Stimulated activated CD8-positive, alpha-beta memory T cell treated with anti-CD3 and anti-CD28 coated beads, Interleukin-15, amount 100 ng/mL, for 4 hours (primary cell): ENCODE measurements at places on chromosomes 6 and 20.

- no peak for DNase-seq
Measured at GRCh38 chr6:139602577-139602976, 228.1 kb upstream of the CITED2 start.

DNA sequence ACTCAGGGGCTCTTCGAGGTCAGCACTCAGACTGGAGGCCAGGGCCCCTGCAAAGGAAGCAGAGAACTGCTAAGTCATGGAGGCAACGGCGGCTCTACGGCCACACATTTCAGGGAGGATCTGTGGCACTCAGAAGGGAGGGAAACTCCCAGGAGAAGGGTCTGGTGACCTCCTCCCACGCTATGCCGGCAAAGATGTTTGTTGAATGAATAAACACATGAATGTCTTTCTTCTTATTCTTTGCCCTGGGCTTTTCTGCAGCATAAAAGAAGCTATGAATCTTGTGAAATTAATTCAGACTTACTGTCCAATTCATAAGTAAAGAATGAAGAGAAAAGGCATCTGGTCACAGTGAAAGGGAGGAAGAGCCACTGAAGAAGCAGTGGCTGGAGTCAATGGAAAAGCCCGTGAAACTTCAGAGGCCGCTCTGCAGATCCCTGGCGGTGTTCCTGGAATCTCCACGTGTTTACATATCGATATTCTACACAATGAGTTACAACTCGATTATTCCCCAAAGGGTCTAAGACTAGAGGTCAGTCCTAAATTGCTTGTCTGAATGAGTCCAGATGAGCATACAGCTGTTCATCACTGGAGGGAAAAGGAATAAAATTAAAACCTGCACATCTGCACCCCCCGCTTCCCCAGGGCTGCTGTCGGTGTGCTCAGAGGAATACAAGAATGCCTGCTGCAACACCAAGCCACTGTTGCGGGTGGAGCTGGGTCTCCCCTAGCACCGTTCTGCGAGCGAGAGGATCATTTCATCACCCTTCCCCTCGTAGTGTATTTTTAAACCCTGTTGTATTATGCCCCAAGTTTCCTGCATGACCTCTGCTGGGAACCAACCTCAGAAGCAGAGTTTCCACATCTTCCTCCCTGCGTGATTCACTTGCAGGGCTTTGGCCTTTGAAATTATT lies 25.6 kb downstream of the INSM1 start:
- DNase-seq: no peak

- DNase-seq: no peak
Measured at GRCh38 chr6:148379966-148380713, 37.5 kb downstream of the SASH1 start.

GRCh38 chr6:44021589-44022295 lies 105.5 kb downstream of the MRPL14 start:
- DNase-seq: no peak

- DNase-seq: no peak
Measured at GRCh38 chr6:122640366-122640765, 30.2 kb downstream of the PKIB start.

GRCh38 chr20:58765780-58766179 lies 73.2 kb downstream of the NPEPL1 start:
- DNase-seq: no peak

DNA sequence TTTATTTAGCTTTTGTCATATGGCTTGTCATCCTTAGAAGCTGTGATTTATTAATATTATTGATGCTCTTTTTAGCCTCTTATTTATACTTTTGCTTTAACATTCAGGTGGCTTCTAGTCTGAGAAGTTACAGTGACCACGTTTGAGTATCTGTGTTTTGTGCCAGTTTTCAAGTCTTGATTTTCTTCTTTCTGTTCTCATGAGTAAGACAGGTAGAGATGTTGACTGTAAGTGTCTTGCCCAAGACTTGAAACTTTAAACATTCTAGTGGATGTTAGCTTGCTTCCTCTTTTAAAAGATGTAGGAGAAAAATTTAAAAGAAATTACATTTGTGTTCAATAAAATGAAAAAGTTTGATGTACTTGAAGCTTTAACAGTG lies 122.6 kb downstream of the LRRC1 start:
- DNase-seq: no peak

GRCh38 chr6:33566182-33567084 lies 13.6 kb downstream of the BAK1 start:
- no peak for DNase-seq
